ENCODE measurements at places on chromosomes 12 and 14.

DNA sequence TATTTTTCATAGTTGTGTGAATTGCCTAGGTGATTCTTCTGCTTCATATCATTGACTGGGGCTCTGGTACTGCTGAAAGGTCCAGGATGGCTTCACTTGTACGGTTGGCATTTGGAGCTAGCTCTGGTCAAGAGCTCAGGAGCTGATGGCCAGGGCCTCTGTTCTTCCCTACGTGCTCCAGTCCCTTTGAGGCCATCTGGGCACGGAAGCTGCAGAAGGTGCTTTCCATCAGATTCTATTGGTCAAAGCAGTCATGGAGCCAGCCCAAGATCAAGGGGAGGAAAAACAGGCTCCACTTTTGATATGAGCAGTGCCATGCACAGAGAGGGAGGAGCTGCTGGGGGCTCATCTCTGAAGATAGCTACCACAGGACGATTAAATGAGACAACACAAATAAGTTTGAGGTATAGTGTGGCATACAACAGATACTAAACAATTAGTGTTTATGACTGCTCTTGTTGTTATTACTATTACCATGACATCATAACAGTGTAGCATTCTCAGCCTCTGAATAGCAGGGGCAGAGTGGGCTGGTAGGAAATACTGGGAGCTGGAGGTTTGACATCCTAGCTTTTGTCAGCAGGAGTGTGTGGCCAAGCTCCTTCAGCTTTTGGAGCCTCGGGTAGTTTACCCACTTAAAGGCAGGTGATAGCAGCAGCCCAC, 10.4 kb downstream of the KRT83 start:
- no peak for DNase-seq

GRCh38 chr12:67388331-67389138, 119.4 kb downstream of the CAND1 start:
- no peak for DNase-seq

GRCh38 chr12:67918441-67918840, 70.8 kb upstream of the IFNG-AS1 start:
- DNase-seq = no peak

DNA sequence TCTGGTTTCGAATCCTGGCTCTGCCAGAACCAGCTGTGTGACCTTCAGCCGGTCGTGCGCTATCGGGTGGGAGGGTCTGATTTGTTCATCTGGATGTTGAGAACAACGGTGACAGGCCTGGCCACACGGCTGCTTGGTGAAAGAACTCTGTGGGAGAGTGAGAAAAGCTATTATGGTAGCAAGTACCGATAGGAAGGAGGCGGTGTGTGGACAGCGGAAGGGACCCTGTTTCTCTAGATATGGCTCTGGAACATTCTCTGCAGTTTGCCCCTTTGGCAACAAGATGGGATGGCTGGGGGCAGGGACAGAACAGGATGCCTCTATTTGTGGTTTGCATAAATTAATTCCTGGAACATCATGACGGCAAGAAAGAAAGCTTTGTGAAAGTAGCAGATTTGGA, 347.3 kb downstream of the AACS start:
- no peak for DNase-seq

GRCh38 chr12:108126212-108126611, 2.9 kb upstream of the WSCD2 start:
- no peak for DNase-seq

DNA sequence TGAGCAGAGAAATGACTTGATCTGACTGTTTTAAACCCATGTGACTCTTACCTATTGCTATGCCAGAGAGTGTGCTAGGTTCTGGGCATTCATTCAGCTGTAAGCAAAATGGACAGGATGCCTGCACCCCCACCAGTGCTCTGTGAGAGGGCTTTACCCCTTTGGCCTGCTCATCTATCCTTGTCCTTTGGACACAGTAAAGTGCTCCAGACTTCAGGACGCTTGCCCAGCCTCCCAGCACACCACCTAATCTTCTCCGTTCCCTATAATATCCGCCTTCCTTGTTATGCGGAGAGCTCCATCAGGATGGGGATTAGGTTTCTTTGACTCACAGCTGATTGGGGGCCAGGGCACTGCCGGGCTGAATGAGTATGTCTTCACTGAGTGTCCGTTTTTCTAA, 4.4 kb upstream of the ZNF839 start:
- no peak for DNase-seq

DNA sequence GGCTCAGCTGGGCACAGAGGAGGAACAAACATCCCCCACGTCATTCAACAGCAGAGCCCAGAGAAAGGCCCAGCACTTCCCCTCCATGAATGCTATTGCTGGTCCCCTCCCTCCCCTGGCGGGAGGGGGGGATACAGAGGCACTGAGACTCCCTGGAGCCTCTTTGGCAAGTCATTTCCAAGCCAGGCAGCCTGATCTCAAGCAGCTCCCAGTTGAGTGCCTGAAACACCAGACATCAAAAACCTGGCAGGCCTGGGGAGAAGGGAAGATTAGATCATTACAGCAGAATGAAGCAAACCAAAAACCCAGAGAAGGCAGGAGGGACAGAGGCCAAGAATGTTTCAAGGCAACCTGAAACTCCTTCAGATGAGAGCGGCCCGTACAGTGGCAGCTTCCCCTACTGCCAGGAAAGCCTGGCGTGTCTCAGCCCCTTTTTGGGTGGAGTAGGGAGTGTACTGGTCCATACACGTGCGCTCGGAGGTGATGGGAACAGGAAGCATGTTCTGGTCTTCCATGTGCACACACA, 92.1 kb downstream of the LRRC74A start:
- DNase-seq = no peak

- no peak for DNase-seq
Observed at GRCh38 chr12:98868076-98868475, 223.0 kb downstream of the APAF1 start.

GRCh38 chr12:82411546-82412230, 53.4 kb downstream of the METTL25 start:
- no peak for DNase-seq

DNA sequence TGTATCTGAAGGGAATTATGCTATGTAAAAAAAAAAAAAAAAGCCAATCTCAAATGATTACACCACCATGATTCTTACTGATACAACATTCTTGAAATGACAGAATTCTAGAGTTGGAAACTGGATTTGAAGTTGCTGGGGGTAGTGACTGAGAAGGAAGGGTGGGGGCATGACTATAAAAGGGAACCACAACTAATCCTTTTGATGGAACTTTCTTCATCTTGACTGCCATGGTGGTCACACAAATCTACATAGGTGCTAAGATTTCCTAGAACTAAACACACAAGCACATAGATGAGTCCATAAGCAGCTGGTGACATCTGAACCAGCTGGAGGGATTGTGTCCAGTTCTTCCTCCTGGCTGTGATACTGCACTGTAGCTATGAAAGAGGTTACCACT, 51.4 kb downstream of the CLMN start:
- DNase-seq = no peak

- DNase-seq = no peak
Observed at GRCh38 chr14:40003773-40004172, 571.5 kb upstream of the FBXO33 start.

GRCh38 chr12:11677093-11677492, 27.6 kb downstream of the ETV6 start:
- DNase-seq = no peak

GRCh38 chr14:56580221-56580711, 668 bp downstream of the TMEM260 start:
- no peak for DNase-seq

GRCh38 chr12:5043589-5044419, at the start of gene KCNA5:
Gene KCNA5 (plus strand): TSS chr12:5043879. CDS start chr12:5044148, 269 bp downstream.
- DNase-seq = no peak

GRCh38 chr14:63993992-63994391, 141.2 kb downstream of the SYNE2 start:
- peak; percentile 25 for DNase-seq

DNA sequence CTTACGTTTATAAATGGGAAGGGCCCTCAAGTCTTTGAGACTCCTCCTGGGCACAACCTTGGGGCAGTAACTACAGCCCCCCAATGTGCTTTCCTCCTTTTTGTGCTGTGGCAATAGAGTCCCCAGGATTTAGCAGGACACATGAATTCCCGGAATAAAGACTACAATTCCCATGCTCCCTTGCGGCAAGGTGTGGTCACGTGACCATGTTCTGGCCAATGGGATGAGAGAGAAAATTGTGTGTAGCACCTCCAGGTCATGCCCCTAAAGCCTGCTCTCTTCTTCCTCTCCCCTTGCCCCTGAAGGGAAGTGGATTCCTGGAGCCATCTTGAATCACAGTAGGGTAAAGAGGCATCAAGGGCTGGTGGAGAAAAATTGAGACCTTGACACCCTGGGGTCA, 295.1 kb upstream of the SFSWAP start:
- DNase-seq = no peak

- DNase-seq = no peak
Observed at GRCh38 chr14:99552021-99552553, 51.9 kb downstream of the CCDC85C start.

GRCh38 chr14:94175011-94175745, 1.1 kb downstream of the PPP4R4 start:
- DNase-seq = no peak

GRCh38 chr12:3753544-3754284, 805 bp upstream of the CRACR2A start:
- DNase-seq = no peak

DNA sequence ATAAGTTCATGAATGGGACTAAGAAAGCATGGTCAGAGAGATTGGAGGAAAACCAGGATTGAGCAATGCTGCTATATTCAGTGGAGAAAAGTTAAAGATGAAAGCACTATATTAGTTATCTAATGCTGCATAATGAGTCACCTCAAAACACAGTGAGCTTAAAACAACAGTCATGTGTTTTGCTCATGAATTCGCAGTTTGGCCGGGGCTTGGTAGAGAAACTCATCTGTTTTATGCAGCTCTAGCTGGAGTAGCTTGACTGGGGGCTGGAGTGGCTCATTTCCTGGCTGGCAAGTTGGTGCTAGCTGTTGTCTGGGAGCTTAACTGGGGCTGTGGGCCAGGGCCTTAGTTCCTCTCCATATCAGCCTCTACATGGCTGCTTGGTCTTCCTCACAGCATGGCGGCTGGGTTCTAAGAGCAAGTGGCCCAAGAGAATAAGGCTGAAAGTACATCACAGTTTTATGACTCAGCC, 90.1 kb downstream of the ADCK1 start:
- no peak for DNase-seq

- no peak for DNase-seq
Observed at GRCh38 chr12:113815031-113815430, 151.1 kb downstream of the RBM19 start.

GRCh38 chr12:88413646-88414045, 166.6 kb downstream of the KITLG start:
- DNase-seq = no peak
